Fibroblast of mammary gland (primary cell): ENCODE measurements at places on chromosomes 4 and X.
A peak's percentile ranks its signal among the peaks of the same experiment; 100 is the strongest.

DNA sequence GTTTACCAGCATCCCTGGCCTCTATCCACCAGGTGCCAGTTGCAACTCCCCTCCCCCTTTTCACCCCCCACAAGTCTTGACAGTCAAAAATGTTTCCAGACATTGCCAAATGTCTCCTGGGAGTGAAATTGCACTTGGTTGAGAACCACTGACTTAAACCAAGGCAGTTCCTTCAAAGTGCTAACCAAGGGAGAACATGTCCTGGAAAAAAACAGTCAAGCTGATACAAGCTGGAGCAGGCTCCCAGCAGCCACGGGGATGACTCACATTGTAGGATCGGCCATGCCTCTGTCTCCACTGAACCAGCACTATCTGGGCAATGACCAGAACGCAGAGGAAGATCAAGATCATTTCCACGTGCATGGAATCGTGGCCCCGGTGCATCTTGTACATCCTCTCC lies 11.4 kb downstream of the RNF175 start:
- DNase-seq = peak; percentile 88

DNA sequence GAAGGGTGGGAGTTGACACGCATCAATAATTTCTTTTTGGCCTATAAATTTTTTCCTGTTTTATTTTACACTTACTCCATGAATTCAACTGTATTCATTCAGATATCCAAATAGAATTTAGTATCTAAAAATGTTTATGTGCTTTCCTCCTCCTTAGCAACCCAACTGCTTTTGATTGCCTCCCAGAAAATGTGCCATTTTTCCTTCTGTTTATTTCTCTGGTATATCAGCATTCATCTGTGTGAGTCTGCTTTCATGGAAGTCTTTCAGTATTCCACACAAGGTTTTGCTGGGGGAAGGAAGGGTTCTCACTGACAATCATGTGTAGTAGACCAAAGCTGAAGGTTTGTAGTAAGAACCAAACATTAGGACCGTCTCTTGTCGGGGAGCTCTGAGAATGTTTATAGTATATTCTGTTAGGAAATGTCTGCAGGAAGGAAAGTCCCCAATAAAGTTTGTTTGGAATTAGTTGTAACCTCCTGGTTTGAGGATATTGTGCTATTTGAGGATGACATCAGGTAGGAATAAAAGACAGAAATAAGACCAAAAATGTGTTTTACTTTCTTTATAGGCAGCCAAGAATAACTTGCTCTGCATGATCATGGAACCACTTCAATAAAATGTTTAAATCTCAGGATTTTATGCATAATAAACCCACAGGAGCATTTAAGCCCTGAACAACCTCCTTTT lies 673.6 kb upstream of the INTU start:
- no peak for DNase-seq

GRCh38 chr4:4315461-4316149 lies 25.6 kb downstream of the ZBTB49 start:
- DNase-seq = no peak

- no peak for DNase-seq
Measured at GRCh38 chr4:3683077-3683743, 83.0 kb upstream of the ADRA2C start.

GRCh38 chr4:176841711-176842112 lies 49.0 kb upstream of the VEGFC start:
- DNase-seq = peak; percentile 84

- DNase-seq = peak; percentile 28
Measured at GRCh38 chrX:136256026-136256425, 4.8 kb upstream of the MAP7D3 start.

- no peak for DNase-seq
Measured at GRCh38 chr4:52715255-52715897, 35.8 kb downstream of the ERVMER34-1 start.

- no peak for DNase-seq
Measured at GRCh38 chr4:89573656-89574055, 263.3 kb downstream of the SNCA start.

DNA sequence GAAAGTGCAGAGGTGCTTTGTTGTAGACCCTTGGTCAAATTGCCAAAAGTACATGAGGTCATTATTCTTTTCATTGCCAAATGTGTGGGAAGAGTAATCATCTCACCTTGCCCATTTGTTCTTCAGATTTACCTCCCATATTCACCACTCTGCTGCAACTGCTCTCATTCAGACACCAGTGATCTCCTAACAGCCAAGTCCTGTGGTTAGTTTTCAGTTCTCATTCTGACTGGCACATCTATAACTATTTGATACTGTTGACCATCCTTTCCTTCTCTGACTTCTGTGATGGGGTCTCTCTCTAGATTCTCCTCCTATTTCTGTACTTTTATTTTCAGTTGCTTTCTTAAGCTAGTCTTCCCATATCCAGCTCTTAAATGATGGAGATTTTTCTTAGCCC lies 39.8 kb downstream of the GRIA3 start:
- DNase-seq = no peak

GRCh38 chr4:111018216-111018615 lies 395.3 kb upstream of the PITX2 start:
- DNase-seq = no peak

DNA sequence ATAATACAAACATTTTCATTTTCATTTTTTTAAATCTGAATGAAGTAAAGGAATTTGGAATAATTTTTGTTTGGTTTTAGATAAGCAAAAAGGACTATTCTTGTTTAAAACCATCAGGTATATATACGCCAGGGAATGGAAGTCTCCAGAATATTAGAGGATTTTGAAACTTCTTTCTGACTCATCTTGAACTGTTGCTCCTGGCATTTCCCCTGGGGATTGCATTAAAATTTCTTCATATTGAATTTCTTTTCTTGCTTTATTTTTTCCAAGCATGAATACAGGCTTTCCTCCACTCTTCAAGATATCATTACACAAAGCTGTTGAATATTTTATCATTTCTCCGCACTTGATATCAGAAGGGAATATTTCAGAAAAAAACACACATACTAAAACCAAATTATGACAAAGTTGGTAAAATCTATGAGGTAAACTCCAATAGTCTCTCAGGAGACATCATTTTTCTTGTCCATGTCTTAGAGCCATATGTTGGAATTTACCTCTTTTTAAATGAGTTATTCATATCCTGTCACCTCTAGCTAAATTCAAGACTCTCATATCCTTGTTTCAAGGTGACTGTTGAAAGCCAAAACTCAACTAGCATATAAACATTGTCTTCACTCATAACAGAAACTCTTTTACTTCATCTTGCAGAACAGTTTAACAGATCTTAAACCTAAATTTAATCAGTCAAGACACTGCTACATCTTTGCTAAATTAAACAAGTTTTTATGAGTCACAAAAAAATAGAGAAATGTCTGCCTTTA lies 20.7 kb upstream of the CSN1S1 start:
- DNase-seq = peak; percentile 74

DNA sequence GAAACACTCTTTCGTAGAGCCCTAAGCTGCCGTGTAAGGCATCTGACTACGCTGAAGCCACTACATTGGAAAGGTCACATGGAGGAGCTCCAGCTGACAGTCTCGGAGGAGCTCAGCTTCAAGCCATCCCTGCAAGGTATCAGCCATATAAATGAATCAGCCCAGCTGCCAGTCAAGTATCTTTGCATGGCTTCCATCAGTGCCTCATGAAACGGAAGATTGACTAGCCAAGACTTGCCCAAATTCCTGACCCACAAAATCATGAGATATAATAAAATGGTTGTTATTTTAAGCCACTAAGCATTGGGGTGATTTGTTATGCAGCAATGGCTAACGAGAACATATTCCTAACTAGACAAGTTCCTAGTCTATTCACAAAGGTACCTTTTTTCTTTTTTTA lies 104.1 kb upstream of the SCOC start:
- DNase-seq = no peak

GRCh38 chr4:1383728-1384591 lies 22.3 kb downstream of the NKX1-1 start:
- DNase-seq = no peak
